ENCODE measurements at places on chromosomes 1 and 21.

GRCh38 chr1:171811672-171812071 is 29.6 kb upstream of the DNM3 start:
- no peak for DNase-seq

DNA sequence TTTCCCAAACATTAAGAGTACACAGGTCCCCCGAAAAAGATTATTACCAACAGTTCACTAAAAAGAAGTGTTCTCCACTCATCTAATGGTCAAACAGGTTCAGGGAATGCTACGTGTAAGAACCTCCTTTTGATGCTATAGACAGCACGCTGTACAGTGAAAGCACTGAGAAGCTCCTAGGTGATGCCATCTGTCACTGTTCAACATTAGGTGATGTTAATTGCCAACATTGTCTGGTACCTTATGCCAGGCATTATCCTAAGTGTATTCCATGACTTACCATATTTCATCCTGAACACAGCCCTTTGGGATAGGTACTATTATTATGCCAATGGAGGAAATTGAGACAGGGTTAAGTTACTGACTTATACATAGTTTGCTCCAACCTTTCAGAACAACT is 82.1 kb downstream of the DAB1 start:
- DNase-seq = no peak

DNA sequence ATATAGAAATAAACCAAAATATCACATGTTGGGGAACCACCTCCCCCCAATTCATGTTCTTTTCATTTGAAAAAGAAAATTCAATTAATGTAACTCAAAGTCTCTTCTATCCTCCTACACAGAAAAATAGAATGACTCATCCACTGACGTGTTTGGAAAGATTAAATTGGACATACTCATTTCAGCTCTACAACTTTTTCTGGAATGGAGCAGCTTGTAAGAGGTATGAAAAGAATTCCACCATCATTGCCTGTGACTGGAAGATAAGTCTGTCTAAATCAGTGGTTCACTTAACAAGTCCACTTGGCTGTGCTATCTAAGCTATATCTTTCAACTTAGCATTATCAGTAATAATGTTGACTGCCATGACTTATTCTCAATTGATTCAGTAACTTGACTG is 702.3 kb downstream of the BRINP3 start:
- no peak for DNase-seq

DNA sequence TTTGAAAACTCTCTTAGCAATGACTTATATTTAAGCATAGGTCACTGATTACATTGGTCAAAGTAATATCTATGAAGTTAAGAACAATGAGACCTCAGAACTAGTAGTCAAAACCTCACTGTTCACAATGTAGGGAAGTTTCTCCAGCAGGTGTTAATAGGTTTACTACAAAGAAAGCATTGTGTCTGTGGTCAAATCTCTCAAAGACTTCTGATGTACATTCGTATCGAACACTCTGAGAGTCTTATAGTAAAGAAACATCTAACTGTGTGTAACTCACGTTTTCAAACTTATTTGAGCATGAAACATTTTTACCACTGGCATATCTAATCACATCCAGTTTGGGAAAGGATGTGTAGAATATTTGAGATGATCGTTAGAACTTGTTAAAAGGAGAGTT is 76.0 kb downstream of the MAP3K7CL start:
- DNase-seq = no peak

- no peak for DNase-seq
Observed at GRCh38 chr1:48536477-48536876, 64.5 kb upstream of the SPATA6 start.

- DNase-seq = no peak
Observed at GRCh38 chr21:46038341-46038829, 56.8 kb downstream of the COL6A1 start.

- DNase-seq = no peak
Observed at GRCh38 chr1:205991237-205991636, 12.0 kb downstream of the RAB7B start.

DNA sequence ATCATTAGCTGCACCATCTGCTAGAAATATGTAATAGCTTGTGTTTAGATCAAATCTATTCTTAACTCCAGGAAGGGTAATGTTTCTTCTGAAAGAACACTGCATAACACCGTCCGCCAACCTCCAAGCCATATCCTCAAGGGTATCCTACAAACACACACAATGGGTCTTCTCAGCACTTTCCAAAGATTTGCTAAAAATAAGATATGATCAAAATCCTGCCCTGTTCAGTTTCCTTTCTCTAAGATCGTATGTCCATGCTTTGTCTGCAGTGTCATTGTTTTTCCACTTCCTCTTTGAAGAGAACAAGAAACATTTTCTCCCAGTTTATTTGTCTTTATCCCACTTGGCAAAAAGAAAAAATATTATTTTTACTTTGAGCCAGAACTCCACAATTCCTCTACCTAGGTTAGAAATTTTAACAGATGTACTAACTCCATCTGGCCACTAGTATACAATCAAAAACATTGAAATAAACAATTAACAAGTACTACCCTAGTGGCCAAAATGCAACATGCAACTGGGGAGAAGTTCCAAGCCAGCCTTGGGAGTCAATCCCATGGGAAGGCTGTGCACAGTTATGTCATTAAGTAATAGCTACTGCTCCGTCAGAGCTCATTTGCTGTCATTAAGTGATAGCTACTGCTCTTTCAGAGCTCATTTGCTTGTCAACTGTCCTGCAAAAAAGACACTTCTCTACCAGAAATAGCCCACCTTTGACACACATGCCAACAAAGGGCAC is 37.8 kb downstream of the FRRS1 start:
- no peak for DNase-seq

DNA sequence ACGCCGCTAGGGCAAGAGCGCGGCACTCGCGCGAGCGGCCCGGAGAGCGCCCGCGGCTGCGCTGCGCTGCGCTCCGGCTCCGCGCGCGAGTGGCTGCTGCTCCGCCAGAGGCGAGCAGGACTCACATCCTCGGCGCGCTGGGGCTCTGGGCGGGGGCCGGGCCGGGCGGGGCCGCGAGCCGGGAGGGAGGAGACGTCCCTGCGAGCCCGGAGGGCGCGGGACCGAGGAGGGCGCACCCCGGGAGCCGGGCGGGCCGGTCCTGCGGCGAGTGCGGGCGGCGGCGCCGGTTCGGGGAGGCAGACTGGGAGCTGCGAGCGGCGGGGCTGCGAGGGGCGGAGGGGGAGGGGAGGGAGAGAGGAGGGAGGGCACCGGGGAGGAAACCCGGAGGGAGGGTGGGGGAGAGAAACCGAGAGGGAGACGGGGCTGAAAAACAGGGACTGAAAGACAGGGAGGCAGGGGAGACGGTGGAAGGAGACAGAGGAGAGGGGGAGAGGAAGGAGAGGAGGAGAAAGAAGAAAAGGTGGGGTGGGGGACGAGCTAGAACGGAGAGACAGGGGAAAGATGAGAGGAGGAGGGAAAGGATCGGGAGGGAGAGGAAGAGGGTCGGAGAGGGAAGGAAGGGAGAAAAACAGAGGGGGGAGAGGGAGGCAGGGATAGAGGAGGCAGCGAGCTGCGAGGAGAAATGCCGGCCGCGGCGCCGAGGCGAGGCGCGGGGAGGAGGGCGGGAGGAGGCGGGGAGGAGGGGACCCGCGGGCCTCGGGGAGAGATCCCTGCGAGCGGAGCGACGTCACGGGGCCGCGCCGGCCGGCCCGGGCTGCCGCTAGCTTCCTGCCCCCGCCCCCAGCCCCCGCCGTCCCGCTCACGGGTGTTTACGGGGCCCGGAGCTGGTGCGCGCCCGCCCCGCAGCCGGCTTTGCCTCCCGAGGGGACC is at the start of gene CAMK2N1:
CAMK2N1 (minus strand) TSS at position 684 of the 930 bp plus-strand sequence. CDS start 831 bp downstream, outside the sequence.
- peak; percentile 35 for DNase-seq

DNA sequence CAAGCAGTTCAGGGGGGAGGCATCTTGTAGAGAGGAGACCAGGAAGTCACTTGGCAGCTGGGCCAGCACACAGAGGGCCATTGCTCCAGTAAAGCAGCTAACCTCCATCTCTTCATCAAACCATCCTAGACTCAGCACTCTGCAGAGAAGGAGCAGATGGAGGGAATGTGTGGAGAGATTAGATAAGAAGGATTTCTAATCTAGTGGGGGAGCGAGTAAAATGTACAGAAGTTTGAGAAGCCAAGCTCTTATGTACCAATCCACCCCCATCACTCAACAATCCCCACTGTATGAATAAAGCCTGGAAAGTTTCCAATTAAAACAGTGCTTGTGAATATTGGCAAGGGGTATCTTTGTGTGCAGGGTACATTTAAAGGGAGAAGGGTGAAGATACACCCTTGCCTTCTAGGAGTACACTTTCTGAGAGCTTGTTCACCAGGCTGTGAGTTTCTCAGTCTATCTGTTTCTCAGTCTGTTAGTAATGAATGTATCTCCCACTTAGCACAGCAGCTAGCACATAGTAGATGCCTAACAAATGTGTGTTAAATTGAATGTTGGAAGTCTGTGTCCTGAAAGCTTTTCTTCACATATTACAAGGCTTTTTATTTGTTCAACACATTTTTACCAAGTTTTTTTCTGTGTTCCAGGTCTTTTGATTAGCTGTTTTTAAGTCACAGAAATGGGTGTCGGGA is 142.7 kb upstream of the UBE2U start:
- no peak for DNase-seq

DNA sequence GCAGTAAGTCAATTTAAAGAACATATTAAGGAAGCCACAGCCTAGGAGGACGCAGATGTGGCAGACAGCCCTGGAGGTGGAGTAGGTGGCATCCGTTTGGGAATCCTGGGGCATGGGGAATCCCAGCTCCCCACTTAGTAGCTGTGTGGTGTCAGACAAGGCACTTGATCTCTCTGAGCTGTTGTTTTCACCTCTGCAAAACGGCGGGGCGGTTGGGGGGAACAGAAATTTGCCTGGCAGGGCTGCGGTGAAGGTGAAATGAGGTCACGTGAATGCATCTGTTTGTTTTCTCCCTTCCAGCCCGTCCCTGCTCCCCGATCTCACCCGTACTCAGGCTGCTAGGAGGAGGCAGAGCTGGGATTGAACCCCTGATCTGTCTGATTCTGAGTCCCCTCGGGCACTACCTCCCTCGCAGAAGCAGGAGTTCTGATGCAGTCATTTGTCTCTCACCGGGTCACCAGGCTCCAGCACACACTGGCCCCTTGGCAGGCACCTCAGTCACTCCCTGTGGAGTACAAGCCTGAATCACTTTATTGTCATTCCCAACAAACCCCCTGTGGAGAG is 2.2 kb upstream of the LAPTM5 start:
- DNase-seq = no peak
